Ascending aorta (tissue), 2 donors: ENCODE measurements at places on chromosomes 6 and 20. TPM values are rescaled to one million over a fixed set of nuclear protein-coding genes. Genes with fewer than 3 reads are reported as not detected.

Gene CGAS
- total RNA-seq: 15.9 TPM

Gene HELZ2
- total RNA-seq: 58.1 TPM

Gene RNF114
- total RNA-seq: 77.0 TPM

DNA sequence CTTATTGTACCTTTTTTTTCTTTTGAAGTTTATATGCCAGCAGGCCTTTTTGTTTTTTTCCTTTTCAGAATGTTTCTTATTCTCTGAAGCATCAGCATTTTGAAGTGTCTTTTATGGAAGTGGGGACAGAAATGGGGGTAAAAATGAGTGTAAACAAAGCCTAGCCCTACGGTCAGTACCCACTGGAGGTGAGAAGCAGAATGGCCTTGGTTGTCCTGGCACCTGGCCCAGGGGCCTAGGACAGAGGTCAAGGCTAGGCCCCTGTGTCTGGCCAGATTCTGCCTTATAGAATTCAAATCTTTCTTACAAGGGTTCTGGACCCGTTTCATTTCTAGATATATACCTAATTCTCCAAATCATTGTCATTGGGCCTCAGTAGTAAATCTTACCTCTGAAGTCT, 3.5 kb upstream of the C6orf163 start:
- H3K27me3 ChIP-seq: no peaks in the 10 kb centered on the region
- no peak overlapping the region for H3K4me3 ChIP-seq
- no peaks in the 10 kb centered on the region for H3K4me1 ChIP-seq
- no peak overlapping the region for H3K27ac ChIP-seq
- H3K36me3 ChIP-seq: no peaks in the 10 kb centered on the region

DNA sequence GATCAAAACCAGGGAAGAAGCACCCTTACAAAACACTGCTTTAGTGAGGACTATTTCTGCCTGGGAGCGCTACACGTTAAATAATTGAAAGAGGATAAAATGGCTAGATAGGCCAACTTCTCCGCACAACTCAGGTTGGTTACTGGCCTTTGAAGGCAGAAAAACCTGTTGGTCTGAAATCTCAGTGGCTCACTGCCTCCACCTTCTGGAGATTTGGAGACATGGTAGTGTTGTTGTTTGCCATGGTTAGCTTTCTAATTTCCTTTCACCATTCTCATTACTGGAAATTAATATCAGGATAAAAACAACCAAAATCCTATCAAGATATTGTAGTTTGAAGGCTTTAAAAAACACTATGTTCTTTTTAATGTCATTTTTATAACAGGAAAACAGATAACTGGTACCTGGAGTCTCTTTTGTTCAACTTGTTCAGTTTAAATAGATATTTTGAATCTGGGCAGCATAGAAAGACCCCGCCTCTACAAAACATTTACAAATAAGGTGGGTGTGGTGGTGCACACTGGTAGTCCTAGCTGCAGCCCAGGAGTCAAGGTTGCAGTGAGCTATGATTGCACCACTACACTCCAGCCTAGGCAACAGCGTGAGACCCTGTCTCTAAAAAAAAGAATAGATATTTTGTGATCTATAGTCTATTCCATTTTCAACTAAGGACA, 27.5 kb upstream of the BCLAF1 start:
- H3K27me3 ChIP-seq: no peaks in the 10 kb centered on the region
- DNase-seq: no peak
- no peaks in the 10 kb centered on the region for H3K36me3 ChIP-seq
- H3K27ac ChIP-seq: no peak overlapping the region

GRCh38 chr6:124858564-124858963, 103.7 kb upstream of the RNF217 start:
- H3K27ac ChIP-seq: no peak overlapping the region
- no peaks in the 10 kb centered on the region for H3K27me3 ChIP-seq
- no peak for DNase-seq
- H3K4me1 ChIP-seq: no peaks in the 10 kb centered on the region
- no peak overlapping the region for H3K4me3 ChIP-seq
- H3K36me3 ChIP-seq: no peaks in the 10 kb centered on the region

GRCh38 chr6:113558966-113559365, 298.2 kb upstream of the MARCKS start:
- H3K27me3 ChIP-seq: no peaks in the 10 kb centered on the region
- no peak for DNase-seq
- no peaks in the 10 kb centered on the region for H3K4me1 ChIP-seq
- no peak overlapping the region for H3K27ac ChIP-seq
- no peaks in the 10 kb centered on the region for H3K36me3 ChIP-seq

DNA sequence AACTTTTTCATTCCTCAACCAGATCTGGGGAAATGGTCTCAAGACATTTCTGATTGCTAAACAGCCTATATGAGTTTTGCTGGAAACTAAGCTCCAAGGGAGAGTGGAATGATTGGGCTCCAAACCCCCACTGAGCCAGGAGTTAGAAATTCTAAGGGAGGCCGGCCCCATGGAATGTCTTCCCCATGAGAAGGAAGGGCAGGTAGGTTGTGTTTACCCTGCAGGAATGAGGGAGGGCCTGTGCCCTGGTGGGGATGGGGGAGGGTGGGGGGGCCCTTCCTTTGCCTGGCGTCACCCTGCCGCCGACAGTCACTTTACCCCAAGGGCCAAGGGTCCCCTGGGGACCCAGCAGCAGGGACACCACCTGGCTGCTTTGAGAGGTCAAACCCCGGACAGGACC, 298.9 kb downstream of the TFAP2C start:
- H3K27me3 ChIP-seq: peaks cover 10% of the 10 kb centered on the region
- no peak overlapping the region for H3K27ac ChIP-seq
- no peaks in the 10 kb centered on the region for H3K36me3 ChIP-seq
- no peak for DNase-seq
- no peak overlapping the region for H3K4me3 ChIP-seq

- no peak overlapping the region for H3K4me3 ChIP-seq
- no peaks in the 10 kb centered on the region for H3K36me3 ChIP-seq
- DNase-seq: no peak
- no peaks in the 10 kb centered on the region for H3K4me1 ChIP-seq
- no peaks in the 10 kb centered on the region for H3K27me3 ChIP-seq
- H3K27ac ChIP-seq: no peak overlapping the region
These were observed 92.3 kb upstream of the FUT9 start for GRCh38 chr6:95923518-95923917.

GRCh38 chr6:18264923-18265377, 620 bp upstream of the DEK start:
- H3K36me3 ChIP-seq: no peaks in the 10 kb centered on the region
- DNase-seq: no peak
- H3K27ac ChIP-seq: peak overlapping the region; percentile 99
- H3K27me3 ChIP-seq: no peaks in the 10 kb centered on the region
- H3K4me3 ChIP-seq: peak overlapping the region; percentile 100
- H3K4me1 ChIP-seq: no peaks in the 10 kb centered on the region

DNA sequence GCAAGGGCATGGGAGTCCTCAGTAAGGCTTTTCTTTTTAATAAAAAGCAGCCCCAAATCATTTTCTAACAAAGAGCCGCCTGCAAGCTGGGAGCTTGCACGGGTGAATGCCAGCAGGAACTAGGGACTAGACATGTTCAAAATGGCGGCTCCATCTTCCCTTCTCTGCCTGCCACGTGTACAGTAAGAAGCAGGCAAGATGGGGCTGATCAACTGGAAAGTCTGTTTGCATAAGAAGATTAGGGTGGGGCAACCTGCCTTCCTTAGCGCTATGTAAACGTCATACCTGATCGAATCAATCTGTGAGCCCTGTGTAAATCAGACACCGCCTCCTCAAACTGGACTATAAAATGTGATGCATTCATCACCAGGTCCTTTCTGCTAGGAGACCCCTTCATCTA, 299.4 kb upstream of the SOX4 start:
- no peak overlapping the region for H3K27ac ChIP-seq
- H3K4me1 ChIP-seq: no peaks in the 10 kb centered on the region
- no peak for DNase-seq
- H3K27me3 ChIP-seq: no peaks in the 10 kb centered on the region
- no peak overlapping the region for H3K4me3 ChIP-seq
